ENCODE measurements at places on chromosomes 1 and 21.

- no peak for DNase-seq
These were observed 40.2 kb downstream of the LGR6 start for GRCh38 chr1:202233804-202234203.

DNA sequence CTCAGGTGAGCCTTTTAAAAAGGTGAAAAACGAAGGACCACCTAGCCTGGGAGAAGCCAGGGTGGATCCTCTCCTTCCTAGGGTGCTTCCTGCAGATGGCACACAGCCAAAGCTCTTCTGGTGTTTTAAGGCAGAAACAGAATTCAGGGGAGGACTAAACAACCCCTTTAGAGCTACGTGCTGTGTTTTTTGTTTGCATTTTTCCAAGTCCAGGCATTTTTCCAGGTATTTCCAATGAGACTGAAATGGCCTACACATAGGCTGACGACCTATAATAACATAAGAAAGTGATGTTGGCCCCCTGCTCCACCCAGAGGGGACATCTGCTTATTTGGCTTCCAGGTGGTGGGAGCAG lies 83.8 kb downstream of the CAPZB start:
- DNase-seq = peak; percentile 21

DNA sequence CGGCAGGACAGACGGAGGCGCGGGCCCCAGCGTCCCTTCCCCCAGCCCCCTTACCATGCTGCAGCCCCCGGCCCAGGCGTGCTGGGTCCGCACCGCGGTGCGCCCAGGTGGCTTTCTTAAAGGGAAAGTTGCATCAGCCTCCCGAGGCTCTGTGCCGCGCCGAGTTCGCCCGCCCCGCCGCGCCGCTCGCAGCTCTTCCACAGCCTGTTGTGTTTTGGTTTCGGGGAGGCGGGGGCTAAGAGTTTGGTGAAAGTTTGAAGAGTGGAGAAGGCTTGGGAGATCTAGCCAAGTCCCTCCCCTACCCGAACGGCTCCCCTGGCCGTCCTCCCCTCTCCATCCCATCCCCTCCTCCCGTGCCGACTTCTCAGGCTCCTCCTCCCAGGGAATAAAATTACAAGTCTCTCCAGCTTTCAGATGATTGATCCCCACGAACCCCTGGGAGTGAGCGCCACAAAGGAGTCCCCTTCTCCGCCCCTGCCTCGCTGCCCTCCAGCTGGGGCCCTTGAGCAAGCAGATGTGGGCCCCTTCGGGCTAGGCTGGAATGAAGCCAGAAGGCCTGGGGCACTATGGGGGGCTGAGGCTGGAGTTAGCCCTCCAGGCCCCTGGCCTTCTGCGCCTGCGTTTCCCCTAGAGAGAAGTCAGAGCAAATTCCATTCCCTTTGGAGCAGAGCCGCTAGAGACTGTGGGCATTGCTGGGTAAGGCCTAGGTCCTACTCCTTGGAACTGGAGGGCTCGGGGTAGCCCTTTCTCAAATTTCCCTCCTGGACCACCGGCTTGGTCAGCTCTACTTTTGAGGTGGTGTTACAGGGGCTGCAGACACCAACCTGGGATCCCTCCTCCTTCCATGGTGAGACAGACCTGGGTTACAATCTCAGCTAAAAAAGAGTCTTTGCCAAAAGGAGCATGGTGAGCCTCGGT lies at the start of gene SLC6A9:
Gene SLC6A9, minus strand, starts transcription at position 211 of the 918 bp plus-strand sequence. CDS start 7,185 bp downstream, outside the sequence.
- peak; percentile 88 for DNase-seq

GRCh38 chr1:166947398-166948043 lies 27.8 kb downstream of the ILDR2 start:
- peak; percentile 67 for DNase-seq

DNA sequence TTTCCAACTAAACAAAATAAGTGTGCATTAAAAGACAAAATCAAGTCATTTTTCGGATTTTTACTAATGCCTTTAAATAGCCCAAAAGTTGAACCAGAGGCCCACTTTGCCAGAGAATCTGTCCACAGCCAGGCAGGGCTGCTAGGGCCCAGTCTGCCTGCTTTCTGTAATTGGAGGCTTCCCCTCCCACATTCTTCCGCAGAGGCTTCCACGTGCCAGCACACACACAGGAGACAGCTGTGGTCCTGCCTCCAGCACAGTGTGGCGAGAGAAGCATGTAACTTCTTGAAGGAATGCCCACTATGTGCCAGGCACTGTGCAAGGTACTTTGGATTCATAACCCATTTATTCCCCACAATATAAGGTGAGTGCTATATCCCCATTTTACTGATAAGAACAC lies 11.3 kb upstream of the PDZK1IP1 start:
- peak; percentile 65 for DNase-seq

DNA sequence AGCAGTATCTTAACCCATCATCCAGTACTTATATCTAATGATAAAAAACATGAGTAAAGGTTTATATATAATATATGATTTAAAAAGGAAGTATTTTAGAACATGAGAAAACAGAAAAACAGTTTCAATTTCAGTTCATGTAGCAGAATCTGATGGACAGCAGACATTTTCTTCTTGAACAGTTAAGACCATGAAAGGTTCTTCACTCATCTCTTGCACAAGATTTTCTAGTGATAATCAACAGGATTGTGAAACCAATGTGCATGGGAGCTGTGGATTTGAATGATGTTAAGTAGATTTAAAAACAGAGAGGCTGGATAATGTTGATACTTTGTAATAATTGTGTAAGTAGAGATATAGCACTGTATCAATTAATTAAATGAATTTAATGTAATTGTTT lies 1297.6 kb downstream of the BRINP3 start:
- peak; percentile 2 for DNase-seq

DNA sequence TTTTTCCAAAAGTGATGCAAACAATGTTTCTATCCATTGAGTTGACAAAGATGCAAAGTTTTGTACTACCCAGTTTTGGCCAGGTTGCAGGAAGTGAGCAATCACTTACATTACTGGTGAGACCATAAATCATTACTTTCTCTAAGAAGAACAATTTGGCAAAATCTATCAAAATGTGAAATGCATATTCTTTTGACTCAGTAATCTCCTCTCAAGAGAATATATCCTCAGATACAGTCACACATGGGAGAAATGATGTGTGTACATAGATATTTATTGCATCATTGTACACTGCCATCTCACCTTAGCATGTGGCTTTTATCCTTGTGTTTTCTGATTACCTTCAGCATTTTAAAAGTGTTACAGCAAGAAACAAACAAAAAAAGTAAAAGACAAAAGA lies 52.4 kb upstream of the FMO3 start:
- no peak for DNase-seq

DNA sequence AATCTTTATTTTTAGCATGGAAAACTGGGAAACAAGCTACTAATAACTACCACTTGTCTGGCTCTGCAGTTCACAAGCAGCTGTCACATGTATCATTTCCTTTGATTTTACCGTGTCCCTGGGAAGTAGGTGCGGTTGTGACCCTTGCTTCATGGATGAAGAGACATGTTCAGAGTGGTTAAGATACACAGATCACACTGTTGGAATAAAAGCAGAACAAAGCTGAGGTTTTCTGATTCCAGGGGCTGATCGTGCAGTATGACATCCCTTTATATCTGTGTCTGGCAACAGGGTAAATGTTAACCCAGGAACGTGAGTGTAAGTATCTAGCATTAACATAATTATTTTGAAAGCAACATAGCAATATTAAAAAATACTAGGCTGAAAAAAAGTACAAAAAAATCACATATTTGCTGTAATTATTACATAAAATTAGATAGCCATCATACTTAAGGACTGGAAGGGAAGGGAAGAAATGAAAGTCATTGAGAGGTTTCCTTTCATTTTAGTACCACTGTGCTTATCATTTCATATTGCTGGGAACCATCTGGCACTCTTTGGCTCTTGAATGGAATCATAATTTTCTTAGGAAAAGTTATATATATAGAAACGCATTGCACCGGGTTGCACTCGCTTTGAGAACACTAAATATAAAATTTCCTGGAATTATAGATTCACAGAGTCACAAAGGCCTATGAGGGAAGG lies 62.8 kb upstream of the PAXBP1 start:
- no peak for DNase-seq

DNA sequence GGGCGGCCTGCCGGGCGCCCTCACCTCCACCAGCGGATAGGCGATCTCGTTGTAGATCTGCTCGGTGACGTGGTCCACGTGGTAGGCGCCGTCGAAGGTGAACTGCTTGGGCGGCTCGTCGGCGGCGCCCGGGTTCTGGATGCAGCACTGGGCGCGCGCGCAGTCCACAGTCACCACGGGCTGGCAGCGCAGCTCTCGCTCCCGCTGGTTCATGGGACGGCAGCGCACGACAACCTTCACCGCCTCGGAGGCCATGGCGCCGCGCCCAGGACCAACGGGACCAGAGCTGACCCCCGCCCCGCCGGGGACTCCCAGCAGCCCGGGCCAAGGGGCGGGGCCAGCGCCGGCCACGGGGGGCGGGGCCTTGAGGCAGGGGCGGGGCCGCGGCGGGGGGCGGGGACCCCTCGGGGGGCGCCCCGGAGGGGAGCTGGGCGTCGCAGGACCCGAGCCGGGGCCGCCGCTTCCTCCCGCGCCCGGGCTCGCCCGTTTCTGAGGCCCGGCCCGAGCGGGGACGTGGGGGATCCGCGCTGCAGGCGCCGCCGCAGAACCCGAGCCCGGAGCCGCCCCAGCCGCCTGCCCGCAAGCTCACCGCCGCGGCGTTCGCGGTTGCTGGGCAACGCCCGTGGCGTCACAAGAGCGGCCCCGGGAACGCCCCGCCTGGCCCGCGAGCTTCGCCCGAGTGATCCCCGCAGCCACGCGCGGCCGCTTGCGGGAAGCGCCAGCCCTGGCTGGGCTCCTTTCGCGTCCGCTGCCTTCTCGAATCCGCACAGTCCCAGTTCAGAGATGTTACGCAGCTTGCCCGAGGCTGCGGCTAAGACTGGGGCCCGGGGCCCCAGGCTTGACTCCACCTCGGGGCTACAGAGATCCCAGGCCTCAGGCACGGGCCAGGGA lies at the start of gene KIF17:
Gene KIF17, minus strand, starts transcription at position 556 of the 891 bp plus-strand sequence. Its CDS starts 301 bp downstream, at position 255.
- DNase-seq = peak; percentile 83

GRCh38 chr1:25478633-25479032 lies 47.9 kb downstream of the MACO1 start:
- no peak for DNase-seq

DNA sequence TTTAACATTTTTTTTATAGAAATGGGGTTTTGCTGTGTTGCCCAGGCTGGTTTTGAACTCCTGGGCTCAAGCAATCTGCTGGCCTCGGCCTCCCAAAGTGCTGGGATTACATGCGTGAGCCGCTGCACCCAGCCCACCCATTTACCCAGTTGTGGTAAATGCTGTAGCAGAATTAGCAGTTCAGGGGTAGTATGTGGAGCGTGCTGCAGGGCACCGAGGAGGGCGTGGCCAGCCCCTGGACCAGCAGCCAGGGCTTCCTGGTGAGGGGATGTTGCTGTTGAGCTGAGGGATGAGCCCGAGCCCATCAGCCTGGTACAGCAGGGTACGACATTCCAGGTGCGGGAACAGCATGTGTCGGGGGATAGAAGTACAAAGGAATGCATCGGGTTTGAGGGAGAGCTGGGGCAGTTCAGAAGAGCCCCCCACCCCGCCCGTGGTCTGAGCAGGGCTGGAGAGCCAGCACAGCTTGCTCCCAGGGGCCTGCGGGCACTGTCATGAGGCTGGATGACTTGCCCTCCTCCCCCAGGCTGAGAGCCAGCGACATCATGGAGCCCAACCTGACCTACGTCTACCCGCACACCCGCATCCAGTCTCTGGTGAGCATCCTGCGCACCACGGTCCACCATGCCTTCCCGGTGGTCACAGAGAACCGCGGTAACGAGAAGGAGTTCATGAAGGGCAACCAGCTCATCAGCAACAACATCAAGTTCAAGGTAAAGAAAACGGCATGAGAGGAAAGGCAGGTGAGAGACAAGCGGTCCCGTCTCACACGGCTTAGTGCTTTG lies 11.9 kb downstream of the NPPA start:
- no peak for DNase-seq

- peak; percentile 88 for DNase-seq
These were observed 75.7 kb upstream of the KIF26B start for GRCh38 chr1:245079021-245079609.

DNA sequence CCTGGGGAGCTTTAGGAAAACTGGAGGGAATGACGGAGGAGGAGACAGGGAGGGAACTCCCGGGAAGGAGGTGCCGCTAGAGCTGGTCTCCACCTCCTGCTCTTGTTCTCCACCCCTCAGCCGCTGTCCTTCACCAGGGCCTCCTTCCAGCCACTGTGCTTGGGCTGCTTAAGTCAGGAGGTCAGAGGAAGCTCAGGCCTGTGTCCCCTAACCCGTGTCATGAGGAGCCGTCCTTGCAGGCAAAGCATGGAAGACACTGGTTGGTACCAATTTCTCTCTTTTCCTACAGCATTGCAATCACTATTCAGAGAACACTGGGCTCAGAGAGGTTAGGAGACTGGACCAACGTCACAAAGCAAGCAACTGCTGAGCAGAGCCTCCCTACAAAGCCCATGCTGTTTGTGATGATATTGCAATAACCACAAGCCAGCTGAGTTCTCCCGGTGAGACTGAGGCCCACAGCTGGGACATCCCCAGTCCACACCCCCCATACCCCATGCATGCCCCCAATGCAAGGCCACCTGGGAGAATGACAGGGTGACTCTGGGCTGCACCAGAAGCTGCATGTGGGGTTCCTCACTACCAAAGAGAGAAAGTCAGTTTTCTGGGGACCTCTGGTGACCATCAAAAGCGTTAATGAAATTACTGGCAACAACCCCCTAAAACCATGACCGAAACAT lies 427.5 kb downstream of the NPHP4 start:
- DNase-seq = no peak

DNA sequence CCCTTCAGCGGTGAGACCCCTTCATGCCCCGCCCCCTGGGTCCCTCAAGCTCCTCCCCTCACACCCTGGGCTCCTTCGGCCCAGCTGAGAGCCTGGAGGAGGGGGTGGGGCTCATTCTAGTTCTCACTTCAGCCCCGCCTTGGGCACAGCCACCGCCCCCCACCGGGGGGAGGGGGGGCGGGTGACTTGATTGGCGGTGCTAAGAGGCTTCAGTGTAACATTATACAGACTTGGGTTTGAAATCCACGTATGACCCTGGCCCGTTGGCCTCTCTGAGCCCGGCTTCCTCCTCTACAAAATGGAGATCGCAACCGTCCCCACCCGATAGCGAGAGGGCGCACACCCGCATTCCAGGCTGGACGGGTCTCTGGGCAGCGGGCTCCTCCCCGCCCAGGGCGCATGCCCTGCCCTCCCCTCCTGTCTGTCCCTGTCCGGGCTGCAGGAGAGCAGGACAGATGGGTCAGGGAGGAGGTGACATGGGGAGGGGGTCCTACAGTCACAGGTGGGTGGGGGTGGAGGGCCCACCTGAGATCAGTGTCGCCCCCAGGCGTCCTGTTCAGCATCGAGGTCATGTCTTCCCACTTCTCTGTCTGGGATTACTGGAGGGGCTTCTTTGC lies 5.1 kb downstream of the CLCNKB start:
- peak; percentile 52 for DNase-seq

- DNase-seq = peak; percentile 63
These were observed 749 bp downstream of the CITED4 start for GRCh38 chr1:40861224-40862003.
